ENCODE measurements at places on chromosomes 12 and 14. TPM values are rescaled to one million over a fixed set of nuclear protein-coding genes. Genes with fewer than 3 reads are reported as not detected.

The CLEC9A gene
- not detected for total RNA-seq

The TBPL2 gene
- not detected for total RNA-seq

The ADAM21 gene
- not detected for total RNA-seq

The GLT8D2 gene
- 0.24 TPM for total RNA-seq

The KERA gene
- not detected for total RNA-seq

The CLEC4D gene
- not detected for total RNA-seq

The RNASE7 gene
- total RNA-seq = not detected

The RERGL gene
- total RNA-seq = not detected

The SERPINA12 gene
- not detected for total RNA-seq

The PROX2 gene
- total RNA-seq = not detected

The FAM90A1 gene
- not detected for total RNA-seq

The PPP1R36 gene
- not detected for total RNA-seq

The TCTN1 gene
- total RNA-seq = 4.2 TPM

The KRT85 gene
- total RNA-seq = not detected

The OVCH1 gene
- not detected for total RNA-seq

The NOC4L gene
- total RNA-seq = 28.5 TPM

The GPR132 gene
- total RNA-seq = 48.6 TPM

The PIK3C2G gene
- not detected for total RNA-seq

The MYO1A gene
- total RNA-seq = 1.4 TPM

The SUOX gene
- 10.0 TPM for total RNA-seq

The CLEC12A gene
- total RNA-seq = 1.7 TPM
